HT-29 (cell line): ENCODE measurements at places on chromosomes 12 and 14. TPM values are rescaled to one million over a fixed set of nuclear protein-coding genes. Genes with fewer than 3 reads are reported as not detected.

Gene ANKRD33
- not detected in 2 replicates for total RNA-seq

Gene TEP1
- total RNA-seq = 10.9 and 12.6 TPM in 2 replicates

Gene PSMB11
- not detected in 2 replicates for total RNA-seq

Gene CYP27B1
- total RNA-seq = 7.0 and 11.0 TPM in 2 replicates

Gene NKX2-1
- total RNA-seq = not detected in 2 replicates

Gene NEMP1
- total RNA-seq = 12.5 and 13.6 TPM in 2 replicates

Gene RIMKLB
- not detected in 2 replicates for total RNA-seq

Gene INHBC
- total RNA-seq = not detected in 2 replicates

Gene GLT1D1
- not detected in 2 replicates for total RNA-seq

Gene KRT78
- not detected in 2 replicates for total RNA-seq

Gene ACOT6
- not detected in 2 replicates for total RNA-seq

Gene SYNJ2BP
- total RNA-seq = 4.7 and 4.9 TPM in 2 replicates

Gene C12orf50
- total RNA-seq = not detected in 2 replicates

Gene CLEC6A
- not detected in 2 replicates for total RNA-seq

Gene FOXN4
- total RNA-seq = not detected in 2 replicates

Gene PLEKHG7
- 0.13 and 0.65 TPM in 2 replicates for total RNA-seq

Gene CD27
- 0.23 TPM in 1 of 2 replicates, not detected in the other for total RNA-seq

Gene CCDC38
- not detected in 2 replicates for total RNA-seq

Gene MARS1
- total RNA-seq = 174 and 202 TPM in 2 replicates

Gene CNTN1
- not detected in 2 replicates for total RNA-seq

Gene HRK
- total RNA-seq = not detected in 2 replicates

Gene FOXM1
- total RNA-seq = 68.9 and 77.6 TPM in 2 replicates

Gene FAM186B
- 0.03 and 0.23 TPM in 2 replicates for total RNA-seq

Gene SMCO2
- total RNA-seq = 0.16 TPM in 1 of 2 replicates, not detected in the other

Gene C12orf43
- total RNA-seq = 10.9 and 18.9 TPM in 2 replicates

Gene TMTC1
- 0.23 and 0.38 TPM in 2 replicates for total RNA-seq
